Stimulated activated CD4-positive, alpha-beta T cell treated with anti-CD3 and anti-CD28 coated beads, Interleukin-12 subunit alpha, Interleukin-12 subunit beta, amount 100 ng/mL, for 4 hours (primary cell): ENCODE measurements at places on chromosomes 5 and 9.
A peak's percentile ranks its signal among the peaks of the same experiment; 100 is the strongest.

DNA sequence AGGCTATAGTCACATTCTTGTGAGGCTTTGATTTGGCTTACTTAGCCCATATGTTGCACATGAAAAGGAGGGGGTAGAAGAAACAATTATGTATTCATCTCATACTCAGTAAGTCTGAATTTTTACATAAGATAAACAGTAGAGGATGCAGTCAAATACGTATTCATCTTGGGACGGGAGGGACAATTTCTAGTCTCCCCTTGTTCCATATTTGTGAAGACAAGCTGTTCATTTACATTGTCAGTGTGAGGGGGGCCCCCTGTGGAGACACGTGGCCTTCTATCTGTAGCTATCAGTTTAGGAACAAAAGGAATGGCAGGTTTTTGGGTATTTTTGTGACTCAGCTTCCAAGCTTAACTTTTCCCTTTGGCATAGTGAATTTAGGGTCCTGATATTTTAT lies 49.2 kb upstream of the PPP1R2B start:
- no peak for DNase-seq

GRCh38 chr9:38198140-38198539 lies 129.1 kb upstream of the SHB start:
- DNase-seq, result no peak

DNA sequence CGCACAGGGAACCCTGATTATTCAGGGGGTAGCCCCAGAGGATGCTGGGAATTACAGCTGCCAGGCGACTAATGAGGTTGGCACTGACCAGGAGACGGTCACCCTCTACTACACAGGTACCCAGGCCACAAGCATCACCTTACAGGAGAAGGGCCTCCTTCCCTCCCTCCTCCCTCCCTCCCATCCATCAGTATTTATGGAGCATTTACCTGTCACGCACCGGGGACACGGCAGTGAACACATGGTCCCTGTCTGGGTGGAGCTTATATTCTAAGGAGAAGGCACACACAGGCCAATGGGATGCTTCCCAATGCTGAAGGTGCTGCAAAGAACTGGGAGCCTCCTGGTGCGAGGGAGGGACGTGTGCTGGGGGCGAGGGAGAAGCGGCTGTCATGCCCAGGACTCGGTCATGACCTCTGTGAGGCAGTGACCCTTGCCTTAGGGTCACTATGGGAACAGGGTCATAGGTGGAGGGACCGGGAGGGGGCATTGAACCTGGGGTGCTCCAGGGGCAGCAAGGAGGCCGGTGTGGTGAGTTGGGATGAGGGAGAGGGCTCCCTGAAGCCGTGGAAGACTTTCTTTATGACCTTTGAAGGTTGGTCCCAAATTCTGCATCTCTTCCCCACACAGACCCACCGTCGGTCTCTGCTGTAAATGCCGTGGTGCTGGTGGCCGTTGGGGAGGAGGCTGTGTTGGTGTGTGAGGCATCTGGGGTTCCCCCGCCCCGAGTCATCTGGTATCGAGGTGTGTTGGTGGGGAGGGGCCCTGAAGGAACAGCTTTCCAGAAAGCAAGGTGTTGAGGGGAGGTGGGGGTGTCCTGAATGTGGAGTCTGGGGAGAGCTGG lies 41.5 kb downstream of the HMCN2 start:
- no peak for DNase-seq

GRCh38 chr5:1131191-1131621 lies 19.3 kb upstream of the SLC12A7 start:
- no peak for DNase-seq

DNA sequence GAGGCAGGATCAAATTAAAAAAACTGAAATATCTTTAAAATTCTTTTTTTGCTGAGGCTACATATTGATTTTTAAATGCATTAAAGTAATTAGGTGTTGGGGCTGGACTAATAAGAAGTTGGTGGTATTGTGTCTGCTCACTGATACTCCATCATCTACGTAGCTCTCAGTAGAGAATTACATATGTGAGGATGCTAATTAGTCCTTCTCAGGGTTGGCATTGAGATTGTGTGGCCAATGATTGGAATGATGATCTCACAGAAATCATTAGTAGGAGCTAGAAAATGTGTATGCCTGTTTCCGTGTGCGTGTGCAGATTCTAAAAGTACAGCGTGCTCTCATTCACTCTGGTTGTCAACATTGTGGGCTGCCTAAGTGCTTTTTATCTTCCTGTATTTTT lies 283.8 kb downstream of the SH3GL2 start:
- DNase-seq, result no peak

DNA sequence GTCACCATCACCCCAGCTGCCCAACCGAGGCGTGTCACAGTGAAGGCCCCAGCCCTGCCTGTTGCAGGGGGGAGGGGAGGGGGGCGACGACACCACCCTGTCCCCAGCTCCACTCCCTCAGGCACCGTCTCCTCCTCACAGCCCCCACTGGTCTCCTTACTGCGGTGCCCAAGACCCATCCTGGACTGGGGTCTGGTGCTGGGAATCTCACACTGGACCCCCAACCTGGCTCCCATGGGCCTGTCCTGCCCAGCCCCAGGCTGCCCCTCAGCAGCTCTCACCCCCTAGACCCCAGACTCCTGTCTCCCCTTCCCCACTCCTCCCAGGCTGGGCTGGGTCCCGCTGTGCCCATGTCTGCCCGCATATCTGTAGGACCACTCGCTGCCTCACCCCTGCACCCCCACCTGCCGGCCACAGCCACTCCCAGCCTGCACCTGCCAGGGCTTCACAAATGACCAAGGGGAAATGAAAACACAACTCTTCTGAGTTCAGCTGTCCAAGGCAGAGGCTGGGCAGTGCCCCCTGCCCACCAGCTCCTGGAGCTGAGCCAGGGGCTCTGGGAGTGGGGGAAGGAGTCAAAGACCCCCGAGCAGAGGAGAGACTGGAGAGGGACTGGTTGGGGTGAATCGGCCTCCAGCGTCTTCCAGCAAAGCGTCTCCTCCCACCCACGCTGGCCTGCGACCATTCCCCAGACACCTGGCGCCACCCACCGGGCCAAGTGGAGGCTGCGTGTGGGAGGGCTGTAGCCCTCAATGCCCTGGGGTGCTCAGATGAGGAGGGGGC lies 32.6 kb upstream of the EGFL7 start:
- peak; percentile 56 for DNase-seq

DNA sequence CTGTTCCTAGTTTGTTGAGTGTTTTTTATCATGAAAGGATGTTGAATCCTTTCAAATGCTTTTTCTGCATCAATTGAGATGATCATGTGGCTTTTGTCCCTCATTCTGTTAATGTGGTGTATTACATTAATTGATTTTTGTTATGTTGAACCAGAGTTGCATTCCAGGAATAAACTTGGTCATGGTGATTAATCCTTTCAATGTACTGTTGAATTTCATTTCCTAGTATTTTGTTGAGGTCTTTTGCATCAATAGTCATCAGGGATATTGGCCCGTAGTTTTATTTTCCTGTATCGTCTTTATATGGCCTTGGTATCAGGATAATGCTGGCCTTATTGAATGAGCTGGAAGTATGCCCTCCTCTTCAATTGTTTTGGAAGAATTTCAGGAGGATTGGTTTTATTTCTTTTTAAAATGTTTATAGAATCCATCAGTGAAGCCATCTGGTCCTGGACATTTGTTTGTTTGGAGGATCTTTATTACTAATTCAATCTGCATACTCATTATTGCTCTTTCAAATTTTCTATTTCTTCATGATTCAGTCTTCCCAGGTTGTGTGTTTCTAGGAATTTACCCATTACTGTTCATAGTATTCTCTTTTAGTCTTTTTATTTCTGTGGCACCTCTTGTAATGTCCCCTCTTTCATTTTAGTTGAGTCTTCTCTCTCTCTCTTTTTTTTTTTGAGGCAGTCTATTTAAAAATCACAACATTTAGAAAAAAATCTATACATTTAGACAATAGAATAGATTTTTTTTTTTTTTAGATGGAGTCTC lies 32.1 kb downstream of the FGD3 start:
- no peak for DNase-seq

DNA sequence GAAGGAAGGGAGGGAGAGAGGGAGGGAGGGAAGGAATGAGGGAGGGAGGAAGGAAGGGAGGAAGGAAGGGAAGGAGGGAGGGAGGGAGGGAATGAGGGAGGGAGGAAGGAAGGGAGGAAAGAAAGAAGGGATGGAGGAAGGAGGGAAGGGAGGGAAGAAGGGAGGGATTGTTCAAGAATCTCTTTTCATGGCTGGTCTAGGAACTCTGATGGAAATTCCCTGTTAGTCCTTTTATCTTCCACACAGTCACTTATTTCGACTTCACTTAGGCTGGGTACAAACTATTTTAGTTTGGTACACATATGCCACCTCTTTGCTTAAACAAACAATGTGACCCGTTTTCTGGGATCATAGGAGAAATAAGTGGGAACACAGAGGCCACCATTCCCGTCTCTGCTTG lies 435.6 kb upstream of the WWC1 start:
- DNase-seq, result no peak

DNA sequence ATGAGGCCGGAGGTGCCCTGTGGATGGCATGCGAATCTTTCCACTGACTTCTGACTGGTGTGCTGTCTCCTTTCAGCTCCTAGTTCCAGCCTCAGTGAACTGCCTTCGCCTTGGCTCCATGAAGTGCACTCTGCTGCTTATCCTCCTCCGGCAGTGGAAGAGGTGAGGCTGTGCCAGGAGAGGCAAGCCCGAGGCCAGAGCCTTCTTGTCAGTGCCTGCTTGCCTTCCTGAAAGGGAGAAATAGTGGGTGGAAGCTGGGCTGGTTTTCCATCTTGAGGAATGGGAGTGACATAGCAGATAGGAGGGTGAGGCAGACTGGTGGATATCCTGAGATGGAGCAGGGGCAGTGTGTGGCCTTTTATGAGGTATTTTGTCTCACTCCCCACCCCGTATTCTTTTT lies 29.7 kb downstream of the SH3GLB2 start:
- DNase-seq, result no peak

DNA sequence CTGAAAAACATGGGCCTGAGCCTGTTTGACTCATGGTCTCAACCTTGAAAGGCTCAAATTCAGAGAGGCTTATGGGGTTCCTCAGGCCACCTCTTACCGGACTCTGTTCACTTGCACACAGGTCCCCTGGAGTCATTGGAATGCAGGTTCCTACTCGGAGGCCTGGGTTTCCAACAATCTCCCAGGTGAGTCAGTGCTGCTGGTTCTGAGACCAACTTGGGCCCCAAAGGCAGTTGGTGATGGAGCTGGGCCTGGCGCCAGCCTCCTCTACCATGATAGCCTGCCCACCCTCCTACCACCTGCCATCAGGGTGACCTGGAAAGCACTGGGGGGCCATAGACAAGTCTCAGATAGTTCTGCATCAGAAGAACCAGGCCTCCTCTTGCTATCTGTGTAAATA lies 188.4 kb downstream of the RGS3 start:
- DNase-seq, result no peak

- DNase-seq, result no peak
These were observed 6.3 kb downstream of the TMEM38B start for GRCh38 chr9:105700668-105701067.

DNA sequence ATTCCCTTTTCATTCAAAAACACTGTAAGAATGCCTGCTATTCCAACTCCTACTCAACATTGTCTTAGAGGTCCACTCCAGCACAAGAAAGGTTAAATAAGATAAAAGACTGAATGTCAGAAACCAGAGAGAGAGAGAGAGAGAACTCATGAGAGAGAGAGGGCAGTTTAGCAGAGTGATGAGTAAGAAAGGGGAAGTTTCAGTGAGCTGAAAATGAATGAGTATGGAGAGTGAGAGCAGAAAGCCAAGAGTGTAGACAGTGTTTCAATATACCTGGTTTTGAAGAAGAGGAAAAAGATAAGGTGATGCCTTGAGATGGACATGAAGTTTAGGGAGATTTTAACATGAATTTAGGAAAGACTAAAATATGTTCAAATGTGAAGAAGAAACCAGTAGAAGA lies 528.0 kb upstream of the SEMA6A start:
- DNase-seq, result no peak

GRCh38 chr5:115573133-115573532 lies 28.6 kb upstream of the FEM1C start:
- DNase-seq, result no peak

GRCh38 chr9:22838266-22838665 lies 391.6 kb downstream of the DMRTA1 start:
- no peak for DNase-seq

DNA sequence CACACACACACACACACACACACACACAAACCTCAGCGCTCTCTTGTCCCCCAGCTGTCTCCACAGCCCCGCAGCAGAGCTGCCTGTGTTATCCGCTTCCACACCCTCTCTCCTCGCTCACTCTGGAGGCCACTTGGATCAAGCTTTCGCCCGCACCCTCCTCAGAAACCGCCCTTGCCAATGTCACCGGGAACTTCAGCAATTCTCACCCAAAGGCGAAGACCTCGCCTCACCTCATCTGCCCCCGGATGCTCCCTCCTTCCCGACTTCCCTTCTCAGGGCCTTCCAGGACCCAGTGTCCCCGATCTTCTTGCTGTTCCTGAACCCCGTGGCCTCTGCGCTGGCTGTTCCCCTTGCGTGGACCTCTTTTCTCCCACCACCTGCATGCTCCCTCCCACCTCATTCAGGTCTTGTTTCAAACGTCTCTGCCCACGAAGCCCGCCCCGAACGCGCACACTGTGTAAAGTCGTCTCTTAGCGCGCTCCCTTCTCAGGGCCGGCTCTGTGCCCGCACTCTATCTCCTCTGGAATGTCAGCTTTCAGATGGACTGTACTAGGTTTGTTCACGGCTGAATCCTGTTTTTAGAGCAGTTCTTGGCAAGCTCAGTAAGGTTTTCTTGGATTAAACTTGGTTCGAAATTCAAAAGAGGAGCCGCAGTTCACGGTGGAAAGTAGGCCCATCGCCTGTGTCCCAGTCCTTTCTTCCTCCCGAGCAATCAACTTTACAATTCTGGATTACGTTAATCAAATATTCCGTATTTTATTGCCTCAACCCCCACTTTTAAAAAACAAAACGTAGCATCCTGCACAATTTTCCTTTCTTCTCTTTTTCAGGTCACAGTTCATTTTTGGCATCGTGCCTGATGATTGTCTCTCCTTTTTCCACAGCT lies 1.0 kb upstream of the TRIM7 start:
- DNase-seq, result peak; percentile 33

DNA sequence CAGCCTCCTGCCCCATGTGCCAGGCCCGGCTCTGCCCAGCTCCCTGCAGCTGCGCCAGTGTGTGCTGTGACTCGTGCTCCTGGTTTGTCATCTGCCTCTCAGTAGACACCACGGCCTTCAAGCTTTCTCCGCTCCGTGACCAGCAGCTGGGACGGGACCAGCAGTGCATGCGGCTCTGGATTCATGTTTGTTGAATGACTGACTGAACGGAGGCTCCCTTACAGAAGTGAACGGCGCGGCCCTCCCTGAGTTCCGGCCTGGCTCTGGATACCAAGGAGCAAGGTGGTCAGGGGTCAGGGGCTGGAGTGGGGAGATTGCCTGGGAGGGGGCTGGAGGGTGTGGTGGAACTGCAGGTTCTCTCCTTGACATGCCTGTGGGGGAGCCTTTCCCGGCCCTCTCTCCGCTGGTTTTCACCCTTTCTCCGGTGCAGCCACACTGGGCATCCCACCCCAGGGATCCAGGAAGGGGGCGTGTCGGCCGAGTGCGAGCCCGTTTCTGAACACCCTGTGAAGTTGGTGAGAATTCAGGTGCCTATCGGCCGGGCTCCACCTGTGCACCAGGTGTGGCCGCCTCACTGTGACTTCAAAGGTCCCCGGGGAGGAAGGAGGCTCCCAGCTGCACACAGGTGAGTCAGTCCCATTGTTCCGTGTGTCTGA lies 11.1 kb upstream of the CEP72 start:
- no peak for DNase-seq
